ENCODE measurements at places on chromosomes 13 and 19.

GRCh38 chr13:110394371-110394841, 87.3 kb downstream of the COL4A2 start:
- DNase-seq: no peak

GRCh38 chr19:35592226-35592625, 6.3 kb downstream of the PMIS2 start:
- DNase-seq: no peak

- no peak for DNase-seq
Observed at GRCh38 chr19:16051254-16052025, 24.9 kb upstream of the TPM4 start.

DNA sequence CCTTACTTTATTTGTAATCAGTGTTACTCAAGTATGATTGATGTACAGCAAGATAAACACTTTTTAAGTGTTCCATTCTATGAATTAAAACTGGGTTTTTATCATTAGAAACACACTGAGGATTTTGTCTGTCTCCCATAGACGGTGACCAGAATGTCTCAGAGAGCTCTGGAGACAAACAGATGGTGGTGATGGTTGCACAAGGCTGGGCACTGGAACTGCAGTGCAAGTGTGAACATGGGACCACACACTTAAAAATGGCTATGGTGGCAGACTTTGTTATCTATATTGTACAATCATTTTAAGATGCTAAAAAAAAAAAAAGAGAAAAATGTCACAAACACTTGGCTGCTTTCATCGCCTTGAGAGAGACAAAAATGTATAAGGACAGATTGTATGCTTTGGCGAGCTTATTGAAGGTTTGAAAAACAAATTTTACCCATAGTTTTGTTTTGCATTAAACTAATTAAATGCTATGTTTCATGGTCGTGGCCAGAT, 273.0 kb downstream of the SHISA2 start:
- no peak for DNase-seq

DNA sequence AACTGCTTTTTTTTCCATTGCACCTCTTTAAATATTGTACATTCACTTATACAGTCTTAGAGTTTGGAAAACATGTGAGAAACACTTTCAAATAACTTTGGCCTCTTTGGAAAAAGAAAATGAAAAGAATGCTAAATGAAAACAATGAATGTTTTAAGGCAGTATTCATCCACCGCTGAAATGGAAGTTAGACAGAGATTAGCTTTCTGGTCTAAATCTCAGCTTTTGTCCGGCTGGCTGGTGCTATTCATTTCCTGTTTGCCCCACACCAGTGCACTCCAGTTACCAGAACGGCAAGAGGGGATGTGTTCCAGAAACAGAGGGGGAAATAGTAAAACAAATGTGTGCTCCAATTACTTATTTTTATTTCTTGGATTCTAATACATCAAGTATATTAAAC, 1201.3 kb downstream of the EFNB2 start:
- DNase-seq: no peak

- DNase-seq: no peak
Observed at GRCh38 chr13:109593230-109593629, 193.2 kb downstream of the IRS2 start.

GRCh38 chr13:105847527-105848291, 687.8 kb downstream of the EFNB2 start:
- no peak for DNase-seq

DNA sequence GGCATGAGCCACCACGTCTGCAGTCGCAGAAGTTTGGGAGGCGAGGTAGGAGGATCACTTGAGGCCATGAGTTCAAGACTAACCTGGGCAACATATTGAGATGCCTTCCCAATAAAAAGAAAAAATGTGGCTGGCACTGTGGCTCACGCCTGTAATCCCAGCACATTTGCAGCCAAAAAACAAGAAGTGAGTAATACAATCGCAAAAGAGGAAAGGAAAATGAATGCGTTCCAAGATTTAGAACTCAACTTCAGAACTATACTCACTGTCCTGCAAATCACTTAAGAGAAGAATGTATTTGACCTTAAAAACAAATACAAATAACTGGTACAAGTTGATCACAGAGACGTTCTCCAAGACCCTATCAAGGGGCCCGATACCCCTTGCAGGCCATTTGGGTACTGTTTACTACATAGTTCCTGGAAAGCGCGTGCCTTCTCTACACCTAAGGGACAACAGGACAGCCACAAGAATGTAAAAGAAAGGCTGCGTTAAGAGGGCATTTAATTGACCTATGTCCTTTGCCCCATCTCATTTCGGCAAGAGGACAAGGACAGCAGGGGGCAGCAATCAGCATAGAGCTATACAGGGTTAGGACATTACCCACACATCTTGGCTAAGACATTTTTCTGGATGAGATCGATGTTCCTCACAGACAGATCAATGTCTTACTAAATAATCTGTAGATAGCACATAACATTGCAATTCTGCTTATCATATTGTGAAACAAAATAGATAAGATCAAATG, 41.3 kb downstream of the FLT3 start:
- DNase-seq: peak; percentile 19

- peak; percentile 8 for DNase-seq
Observed at GRCh38 chr19:29263305-29264135, 50.6 kb upstream of the UQCRFS1 start.

GRCh38 chr13:99196466-99197116, 4.1 kb upstream of the UBAC2 start:
- DNase-seq: no peak

DNA sequence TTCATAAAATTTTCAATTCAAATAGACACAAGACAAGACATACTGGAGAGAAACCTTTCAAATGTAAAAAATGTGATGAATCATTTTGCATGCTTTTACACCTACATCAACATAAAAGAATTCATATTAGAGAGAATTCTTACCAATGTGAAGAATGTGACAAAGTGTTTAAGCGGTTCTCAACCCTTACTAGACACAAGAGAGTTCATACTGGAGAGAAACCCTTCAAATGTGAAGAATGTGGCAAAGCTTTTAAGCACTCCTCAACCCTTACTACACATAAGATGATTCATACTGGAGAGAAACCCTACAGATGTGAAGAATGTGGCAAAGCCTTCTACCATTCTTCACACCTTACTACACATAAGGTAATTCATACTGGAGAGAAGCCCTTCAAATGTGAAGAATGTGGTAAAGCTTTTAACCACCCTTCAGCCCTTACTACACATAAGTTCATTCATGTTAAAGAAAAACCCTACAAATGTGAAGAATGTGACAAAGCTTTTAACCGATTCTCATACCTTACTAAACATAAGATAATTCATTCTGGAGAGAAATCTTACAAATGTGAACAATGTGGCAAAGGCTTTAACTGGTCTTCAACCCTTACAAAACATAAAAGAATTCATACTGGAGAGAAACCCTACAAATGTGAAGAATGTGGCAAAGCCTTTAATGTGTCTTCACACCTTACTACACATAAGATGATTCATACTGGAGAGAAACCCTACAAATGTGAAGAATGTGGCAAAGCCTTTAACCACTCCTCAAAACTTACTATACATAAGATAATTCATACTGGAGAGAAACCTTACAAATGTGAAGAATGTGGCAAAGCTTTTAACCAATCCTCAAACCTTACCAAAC, 24.6 kb upstream of the ZNF431 start:
- DNase-seq: no peak

GRCh38 chr13:104740641-104741222, 1674.5 kb upstream of the SLC10A2 start:
- DNase-seq: no peak

- no peak for DNase-seq
Observed at GRCh38 chr13:20416223-20416745, 109.4 kb downstream of the CRYL1 start.

GRCh38 chr13:26762745-26763345, 2.3 kb upstream of the GPR12 start:
- no peak for DNase-seq

GRCh38 chr13:111114362-111115060, 599 bp upstream of the ARHGEF7 start:
- DNase-seq: no peak

- no peak for DNase-seq
Observed at GRCh38 chr13:19817106-19817505, 34.4 kb upstream of the PSPC1 start.

DNA sequence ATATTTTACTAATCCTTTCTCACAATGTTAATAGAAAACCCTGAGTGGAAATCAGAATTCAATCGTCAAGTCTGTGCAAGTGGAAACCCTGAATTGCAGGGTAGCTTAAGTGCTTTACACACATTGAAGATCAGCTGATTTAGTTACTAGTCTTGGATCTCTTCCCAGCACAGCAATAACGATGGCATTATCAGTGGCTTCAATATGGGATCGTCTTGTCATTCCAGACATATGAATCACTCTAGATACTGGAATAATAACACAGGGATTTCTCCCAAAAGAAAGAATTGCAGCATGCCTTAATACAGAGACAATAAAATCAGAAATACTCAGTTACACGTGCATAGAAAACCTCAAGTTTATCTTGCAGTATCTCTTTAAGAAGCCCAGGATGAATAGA, 12.6 kb upstream of the METTL21C start:
- DNase-seq: no peak

- no peak for DNase-seq
Observed at GRCh38 chr19:53130506-53130905, 2.2 kb downstream of the ZNF415 start.

- DNase-seq: no peak
Observed at GRCh38 chr19:12983091-12983490, 12.2 kb upstream of the NFIX start.

DNA sequence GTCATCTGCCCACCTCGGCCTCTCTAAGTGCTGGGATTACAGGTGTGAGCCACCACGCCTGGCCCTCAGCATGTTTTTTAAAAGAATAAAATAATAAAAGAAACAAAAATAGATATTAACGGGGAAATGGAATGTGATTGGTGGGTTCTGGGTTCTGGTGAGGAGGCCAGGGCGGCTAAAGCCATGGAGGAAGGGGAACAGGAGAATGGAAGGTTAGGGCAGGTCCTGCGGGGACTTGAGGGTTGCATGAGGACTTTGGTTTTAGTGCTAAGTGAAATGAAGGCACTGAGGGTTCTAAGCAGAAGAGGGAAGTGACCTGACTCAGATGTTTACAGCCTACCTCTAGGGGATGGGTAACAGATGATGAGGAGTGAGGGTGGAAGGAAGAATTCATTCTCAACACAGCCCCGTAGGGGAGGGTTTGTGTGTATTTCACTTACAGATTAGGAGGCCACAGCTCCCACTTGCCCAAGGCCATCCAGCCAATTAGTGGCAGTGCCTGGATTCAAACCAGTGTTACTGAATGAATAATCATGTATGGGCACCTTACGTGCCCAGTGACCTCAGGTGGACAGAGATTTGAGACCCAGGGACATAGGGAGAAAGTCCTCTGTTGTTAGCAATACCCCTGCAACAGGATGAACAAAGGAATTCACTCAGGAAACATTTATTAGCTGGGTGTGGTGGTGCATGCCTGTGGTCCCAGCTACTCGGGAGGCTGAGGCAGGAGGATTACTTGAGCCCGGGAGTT, 6.7 kb upstream of the MRPL4 start:
- DNase-seq: no peak

DNA sequence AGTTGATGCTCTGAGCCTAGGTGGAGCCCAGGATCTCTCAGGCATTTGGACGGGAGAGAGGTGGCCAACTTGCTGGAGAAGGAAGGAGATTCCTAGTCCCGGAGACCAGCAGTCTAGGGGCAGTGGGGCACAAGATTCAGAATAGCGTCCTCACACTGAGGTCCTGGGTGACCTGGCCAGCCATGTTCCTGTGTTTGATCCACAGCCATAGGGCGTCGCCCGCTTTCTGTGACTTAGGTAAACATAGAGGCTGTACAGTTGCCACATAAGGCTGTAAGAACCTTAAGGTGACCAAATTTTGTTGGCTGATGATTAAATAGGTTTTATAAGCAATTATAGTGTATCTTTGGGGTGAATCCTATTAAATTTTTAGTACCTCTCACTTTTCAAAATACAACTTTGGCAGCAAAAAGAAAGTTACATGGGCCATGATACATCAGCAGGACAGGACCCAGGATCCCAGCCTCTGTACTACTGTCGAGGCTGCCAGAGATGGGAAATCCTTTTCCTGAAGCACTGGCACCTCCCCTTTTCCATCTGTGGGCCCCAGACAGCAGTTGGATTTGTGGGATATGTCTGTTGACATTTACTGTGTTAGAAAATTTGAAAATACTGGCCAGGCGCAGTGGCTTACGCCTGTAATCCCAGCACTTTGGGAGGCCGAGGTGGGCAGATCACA, 37.5 kb downstream of the TSSK6 start:
- DNase-seq: no peak

- no peak for DNase-seq
Observed at GRCh38 chr13:91304741-91305140, 42.7 kb upstream of the MIR17HG start.

GRCh38 chr13:42551611-42552010, 22.3 kb upstream of the TNFSF11 start:
- no peak for DNase-seq

- no peak for DNase-seq
Observed at GRCh38 chr13:94232956-94233355, 246.5 kb downstream of the DCT start.

DNA sequence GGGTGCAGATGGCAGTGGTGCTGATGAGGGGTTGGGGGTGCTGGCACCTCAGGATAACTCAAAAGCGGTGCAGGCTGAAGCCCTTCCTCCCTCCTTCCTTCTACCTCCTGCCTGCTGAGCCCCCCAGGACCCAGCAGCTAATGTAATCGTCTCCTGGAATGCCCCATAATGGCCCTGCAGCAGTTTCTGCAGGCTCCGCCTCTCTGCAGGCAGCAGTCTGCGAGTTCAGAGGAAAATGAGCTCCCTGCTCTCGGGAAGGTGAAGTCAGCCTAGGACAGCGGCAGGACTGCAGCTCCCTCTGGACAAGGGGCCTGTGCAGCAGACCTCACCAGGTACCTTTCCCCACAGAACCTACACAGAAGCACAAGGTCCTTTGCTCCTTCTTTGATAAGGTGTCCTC, 130.9 kb downstream of the ZDHHC20 start:
- DNase-seq: no peak

DNA sequence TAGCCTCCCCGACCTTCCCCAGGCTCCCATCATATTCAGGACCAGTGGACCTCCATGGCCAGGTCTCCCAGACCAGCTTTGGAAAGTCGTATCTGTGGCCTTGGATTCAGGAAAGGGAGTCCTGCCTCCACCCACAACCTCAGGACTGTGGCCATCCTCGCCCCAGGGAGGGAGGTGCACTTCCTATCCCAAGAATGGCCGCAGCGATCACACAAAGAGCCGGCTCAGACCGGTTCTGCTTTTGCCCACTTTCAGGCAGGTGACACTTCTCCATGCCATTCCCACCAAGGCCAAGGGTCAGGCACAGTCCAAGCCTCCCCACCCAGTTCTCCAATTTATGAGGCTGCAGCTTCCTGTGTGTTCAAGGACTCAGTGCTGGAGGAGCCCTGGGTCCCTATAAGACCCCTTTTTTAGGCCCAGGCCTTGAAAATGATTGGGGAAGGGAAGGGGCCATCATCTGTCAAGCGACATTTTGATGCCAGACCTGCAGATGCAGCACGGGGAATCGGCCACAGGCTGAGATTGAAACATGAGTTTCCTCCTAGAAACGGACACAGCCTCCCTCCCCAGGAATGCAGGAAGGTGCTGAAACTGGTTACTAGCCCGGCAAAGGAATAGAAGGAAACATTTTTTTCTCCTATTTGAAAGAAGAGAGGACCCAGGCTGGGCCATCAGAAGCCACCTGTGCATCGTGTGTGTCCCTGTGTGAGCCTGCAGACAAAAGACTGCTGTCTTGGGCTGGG, 65.6 kb upstream of the USE1 start:
- DNase-seq: no peak

- DNase-seq: no peak
Observed at GRCh38 chr13:97119943-97120342, 102.2 kb upstream of the MBNL2 start.

Measured in stimulated activated CD4-positive, alpha-beta T cell treated with anti-CD3 and anti-CD28 coated beads, Interleukin-1b, Interleukin-23, amount 100 ng/mL, for 1 hour (primary cell).